ENCODE measurements at places on chromosomes 4 and X.
A peak's percentile ranks its signal among the peaks of the same experiment; 100 is the strongest.

GRCh38 chrX:131746491-131746968, 202.7 kb downstream of the OR13H1 start:
- no peak for DNase-seq

GRCh38 chr4:185742766-185743165, 69.2 kb downstream of the SORBS2 start:
- peak; percentile 57 for DNase-seq

DNA sequence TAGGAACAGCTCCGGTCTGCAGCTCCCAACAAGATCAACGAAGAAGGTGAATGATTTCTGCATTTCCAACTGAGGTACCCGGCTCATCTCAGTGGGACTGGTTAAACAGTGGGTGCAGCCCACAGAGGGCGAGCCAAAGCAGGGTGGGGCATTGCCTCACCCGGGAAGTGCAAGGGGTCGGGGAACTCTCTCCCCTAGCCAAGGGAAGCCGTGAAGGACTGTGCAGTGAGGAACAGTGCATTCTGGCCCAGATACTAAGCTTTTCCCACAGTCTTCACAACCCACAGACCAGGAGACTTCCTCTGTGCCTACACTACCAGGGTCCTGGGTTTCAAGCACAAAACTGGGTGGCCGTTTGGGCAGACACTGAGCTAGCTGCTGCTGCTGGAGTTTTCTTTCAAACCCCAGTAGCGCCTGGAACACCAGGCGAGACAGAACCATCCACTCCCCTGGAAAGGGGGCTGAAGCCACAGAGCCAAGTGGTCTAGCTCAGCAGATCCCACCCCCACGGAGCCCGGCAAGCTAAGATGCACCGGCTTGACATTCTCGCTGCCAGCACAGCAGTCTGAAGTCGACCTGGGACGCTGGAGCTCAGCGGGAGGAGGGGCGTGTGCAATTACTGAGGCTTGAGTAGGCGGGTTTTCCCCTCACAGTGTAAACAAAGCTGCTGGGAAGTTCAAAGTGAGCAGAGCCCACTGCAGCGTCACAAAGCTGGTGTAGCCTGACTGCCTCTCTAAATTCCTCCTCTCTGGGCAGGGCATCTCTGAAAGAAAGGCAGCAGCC, 84.6 kb downstream of the THOC2 start:
- peak; percentile 87 for DNase-seq

DNA sequence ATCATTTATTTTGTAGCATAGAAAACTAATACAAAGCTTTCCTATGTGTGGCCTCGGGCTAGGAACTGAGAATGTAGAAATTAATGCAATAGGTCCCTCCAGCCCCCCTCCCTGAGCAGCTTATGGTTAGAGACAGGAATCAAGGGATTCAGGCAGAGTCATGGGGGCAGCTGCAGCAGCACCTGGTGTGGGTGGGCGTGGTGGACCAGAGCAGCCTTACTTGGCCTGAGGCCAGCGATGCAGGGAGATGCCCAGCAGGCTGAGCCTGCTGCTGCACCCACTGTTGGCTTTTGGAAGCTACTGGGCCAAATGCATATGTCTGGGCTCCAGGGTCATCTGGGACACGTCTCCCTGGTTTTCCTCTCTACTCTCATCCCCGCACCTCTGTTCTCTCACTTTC, 74.0 kb downstream of the STK32B start:
- no peak for DNase-seq

DNA sequence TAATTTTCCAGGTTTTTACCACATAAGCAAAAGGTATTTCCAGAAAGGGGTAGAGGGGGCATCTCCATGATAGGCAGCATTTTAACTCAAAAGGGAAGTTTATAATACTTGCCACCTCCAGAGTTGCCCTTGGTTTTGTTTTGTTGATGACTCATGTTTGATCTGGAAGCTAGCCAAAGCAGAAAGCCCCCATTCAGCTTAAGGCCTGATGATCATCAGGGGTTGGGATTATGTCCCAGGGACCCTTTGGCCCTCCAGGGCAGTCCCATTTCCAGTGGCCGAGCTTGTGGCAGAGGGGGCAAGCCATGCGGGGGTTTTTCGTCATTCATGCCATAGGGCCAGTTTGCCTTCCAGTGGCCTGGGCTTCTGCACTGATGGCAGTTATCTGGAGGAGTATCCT, 143.0 kb upstream of the PLAC1 start:
- DNase-seq, result no peak

DNA sequence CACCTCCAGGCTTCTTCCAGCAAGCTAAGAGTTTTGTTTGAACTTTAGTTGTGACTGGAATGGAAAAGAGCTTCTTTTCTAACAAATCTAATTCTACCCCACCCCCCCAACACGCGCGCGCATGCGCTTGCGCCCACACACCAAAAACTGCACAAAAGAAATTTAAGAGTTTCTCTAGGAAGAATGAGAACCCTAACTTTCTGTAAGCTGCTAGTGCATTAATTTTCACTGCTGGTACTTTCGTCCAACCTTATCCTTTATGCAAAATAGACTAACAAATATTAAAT, 9.0 kb upstream of the INTU start:
- DNase-seq, result peak; percentile 57

- no peak for DNase-seq
Measured at GRCh38 chrX:120310861-120311726, at the start of gene TMEM255A. TMEM255A (minus strand) TSS chrX:120311461; CDS start chrX:120311309, 152 bp downstream.

DNA sequence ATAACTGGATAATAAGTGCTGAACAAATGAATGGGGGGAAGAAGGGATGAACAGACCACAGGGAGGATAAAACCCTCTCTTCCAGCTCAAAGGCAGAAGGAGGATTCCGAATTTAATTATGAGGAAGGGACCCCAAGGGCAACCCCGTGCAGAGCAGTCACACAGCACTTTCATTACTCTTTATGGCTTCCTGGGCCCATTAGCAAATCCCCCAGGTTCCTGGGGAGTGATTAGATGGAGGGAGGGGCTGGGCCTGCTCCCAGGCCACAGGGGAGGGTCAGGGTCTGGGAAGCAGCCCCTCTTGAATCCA, 67.1 kb downstream of the PPP2R2C start:
- DNase-seq, result no peak

DNA sequence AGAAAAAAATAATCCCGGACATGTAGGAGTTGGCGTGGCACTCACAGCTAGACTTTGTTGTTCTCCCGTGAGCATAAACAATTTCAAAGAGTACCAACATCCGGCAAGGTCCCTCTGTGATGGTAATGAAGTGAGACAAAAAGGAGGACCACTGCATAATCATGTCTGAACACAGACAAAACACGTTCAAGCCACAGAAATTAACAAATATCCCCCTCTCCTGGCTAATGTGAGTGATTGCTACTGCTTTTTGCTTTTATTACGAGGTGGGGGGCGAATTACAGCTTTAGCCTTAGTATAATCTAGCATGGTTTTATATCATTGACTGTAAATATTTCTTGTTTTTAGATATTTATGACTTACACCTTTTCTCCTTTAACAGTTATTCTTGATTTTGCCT, 118.5 kb downstream of the PLS3 start:
- peak; percentile 59 for DNase-seq

- no peak for DNase-seq
Measured at GRCh38 chr4:23260511-23260910, 567.8 kb downstream of the GBA3 start.

DNA sequence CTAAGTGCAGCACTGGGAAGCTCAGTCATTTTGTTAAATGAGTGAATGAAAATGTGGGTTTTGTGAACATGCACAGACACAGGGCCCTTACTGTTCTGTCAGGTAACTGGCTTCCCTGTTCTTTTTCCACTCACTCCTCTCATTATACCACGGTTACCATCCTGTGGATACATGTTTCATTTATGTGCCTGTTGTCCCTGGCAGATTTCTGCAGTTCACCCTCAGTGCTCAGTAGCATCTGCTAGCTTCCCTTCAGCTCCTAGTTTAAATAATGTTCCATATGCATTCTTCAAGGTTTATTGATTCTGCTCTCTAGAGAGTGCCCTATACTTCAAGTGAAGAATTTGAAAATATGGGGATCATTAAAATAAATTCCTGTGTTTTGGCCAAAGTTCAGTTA, 1634.3 kb upstream of the ADGRL3 start:
- DNase-seq, result no peak

- no peak for DNase-seq
Measured at GRCh38 chrX:42673301-42673810, 104.6 kb downstream of the PPP1R2C start.
